Muscle of leg (tissue), 16 donors: ENCODE measurements at places on chromosomes 6 and 20. TPM values are rescaled to one million over a fixed set of nuclear protein-coding genes. Genes with fewer than 3 reads are reported as not detected.

TUBB2B gene
- 63.7 TPM for total RNA-seq

DNA sequence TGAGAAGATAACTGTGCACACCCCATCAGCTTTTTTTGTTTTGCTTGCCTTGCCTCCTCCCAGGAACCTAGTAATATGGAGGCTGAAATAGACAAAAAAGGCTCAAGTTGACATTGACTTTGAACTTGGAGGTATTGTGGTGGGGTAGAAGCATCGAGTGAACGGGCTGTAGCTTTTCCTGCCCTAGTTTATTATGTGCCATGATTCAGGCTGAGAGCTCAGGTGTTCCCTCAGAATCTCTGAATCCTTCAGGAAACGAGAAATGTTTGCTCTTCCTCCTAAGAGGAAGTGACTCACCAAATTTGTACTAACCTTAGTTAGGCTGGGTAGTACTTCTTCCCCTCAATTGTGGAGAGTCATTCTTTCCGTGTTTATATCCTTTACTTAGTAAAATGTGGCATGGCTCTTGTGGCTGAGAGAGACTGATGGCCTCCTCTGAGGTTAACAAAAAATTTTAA, 98.8 kb downstream of the SASH1 start:
- peak; percentile 48 for DNase-seq

DNA sequence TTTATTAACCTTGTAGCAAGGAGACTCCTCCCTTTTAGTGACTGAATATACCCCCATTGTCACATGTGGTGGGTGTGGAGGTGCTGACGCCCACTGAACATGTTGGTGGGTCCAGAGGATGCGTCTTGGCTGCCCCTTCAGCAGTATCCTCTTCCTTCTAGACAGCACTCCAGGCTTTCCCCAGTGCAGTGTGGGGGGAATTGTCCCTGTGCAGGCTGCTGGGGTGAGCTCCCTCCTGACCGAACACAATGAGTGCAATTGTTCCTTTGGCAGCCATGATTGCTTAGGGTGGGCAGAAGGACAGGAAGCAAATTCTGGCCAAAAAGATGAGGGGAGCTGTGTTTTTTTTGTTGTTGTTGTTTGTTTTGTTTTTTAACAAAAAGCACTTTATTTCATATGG, 209.3 kb upstream of the PDE10A start:
- DNase-seq, result no peak

GRCh38 chr20:44497761-44498160, 22.1 kb downstream of the TTPAL start:
- DNase-seq, result no peak

DNA sequence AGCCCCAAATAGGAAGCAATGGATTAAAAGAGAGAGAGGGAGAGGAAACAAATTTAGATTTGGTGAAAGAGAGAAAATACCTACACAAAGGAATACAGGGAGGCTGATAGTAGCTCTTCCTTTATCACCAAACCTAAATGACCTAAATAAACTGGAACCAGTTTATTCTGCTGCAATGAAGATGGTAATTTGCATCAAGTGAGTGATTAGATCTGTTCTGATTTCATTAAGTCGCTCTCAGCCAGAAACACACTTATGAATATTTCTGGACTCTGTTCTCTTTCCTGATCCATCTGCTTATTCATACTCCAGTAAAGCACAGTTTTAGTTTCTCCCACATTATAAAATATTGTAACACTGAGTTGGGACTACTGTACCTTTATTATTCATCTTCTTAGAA, 83.4 kb upstream of the BMP5 start:
- no peak for DNase-seq

MRPS18A gene
- total RNA-seq, result 43.5 TPM

- no peak for DNase-seq
Measured at GRCh38 chr6:56764081-56764566, 121.4 kb upstream of the DST start.

DNA sequence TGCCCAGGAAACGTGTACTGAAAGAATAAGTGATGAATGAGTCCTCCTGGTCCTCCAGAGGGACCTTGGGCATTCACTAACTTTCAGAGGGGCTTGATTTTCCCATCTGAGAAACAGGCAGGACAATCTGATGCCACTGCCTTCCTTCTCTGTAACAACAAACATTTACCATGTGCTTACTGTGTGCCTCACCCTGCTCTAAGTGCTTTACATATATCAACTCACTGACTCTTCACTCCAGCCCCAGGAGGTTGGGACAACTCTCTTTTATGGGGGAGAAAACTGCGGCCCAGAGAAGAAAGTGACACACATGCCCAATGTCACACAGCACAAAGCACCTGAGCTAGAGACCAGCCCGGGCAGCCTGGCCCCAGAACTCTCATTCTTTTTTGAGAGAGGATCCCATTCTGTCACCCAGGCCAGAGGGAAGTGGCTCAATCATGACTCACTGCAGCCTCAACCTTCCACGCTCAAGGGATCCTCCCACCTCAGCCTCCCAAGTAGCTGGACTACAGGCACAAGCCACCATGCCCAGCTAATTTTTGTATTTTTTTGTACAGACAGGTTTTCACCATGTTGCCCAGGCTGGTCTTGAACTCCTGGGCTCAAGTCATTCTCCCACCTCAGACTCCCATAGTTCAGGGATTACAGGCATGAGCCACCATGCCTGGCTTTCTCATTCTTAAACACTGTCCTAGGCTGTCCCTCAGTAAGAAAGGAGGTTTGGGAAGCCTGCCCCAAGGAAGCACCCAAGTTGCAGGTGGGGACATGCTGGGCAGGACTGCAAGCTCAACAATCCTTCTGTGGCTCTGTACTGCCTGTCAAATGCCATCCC, 38.0 kb downstream of the NOL4L start:
- DNase-seq, result no peak

GRCh38 chr6:159095616-159096015, 50.8 kb upstream of the TAGAP start:
- DNase-seq, result peak; percentile 76

DNA sequence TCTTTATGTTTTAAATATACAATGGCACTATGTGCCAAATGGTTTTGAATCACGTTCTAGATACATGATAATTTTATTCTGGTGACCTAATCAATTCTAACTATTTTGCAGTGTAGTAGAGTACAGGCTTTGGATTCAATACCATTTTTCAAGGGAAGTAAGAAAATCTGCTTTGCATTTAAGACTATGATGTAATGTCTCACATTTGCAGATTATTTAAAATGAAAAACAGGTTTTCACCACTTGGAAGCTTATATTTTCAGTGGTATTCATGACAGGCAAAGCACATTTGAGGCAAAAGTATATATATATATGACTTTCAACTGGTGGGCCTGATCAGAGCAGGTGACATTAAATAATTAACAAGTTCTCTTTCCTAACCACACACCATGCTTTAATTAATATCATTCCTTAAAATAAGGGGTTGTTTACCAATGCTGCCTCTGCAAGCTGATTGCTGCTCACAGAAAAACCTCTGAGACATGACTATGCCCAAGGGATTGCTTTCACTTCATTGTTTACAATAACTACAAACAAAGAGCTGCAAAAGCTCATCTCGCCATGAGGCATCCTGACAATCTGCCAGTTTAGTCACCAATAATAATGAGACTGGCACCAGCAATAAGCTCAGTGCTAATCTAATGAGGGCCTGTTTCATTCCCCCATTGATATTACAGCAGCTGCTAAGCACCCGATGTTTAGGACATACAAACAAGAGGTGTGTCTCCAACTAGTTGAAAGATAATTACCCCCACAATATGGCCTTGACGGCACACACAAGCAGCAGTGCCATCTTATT, 1176.0 kb upstream of the GJE1 start:
- DNase-seq, result peak; percentile 88

MAS1L gene
- not detected for total RNA-seq

DNA sequence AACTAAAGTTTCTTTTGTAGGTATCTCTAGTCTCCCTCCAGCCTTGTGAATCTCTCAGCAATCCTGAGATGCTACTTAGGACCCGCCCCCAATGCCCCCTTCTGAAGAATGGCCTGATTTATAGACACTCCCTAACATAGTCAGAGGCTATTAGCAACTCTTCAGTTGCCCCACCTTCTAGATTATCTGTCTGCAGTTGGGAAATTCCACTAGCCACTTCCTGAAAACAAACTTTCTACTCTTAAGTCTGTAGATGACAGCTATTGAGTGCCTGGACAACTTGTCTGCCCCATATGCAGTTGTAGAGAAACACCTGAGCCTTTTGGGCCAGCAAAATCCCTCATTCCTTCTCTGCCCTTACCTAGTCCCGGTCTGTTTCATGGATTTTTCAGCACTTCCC, 188.2 kb upstream of the PREP start:
- DNase-seq, result no peak

SLC2A4RG gene
- total RNA-seq, result 58.2 TPM

- peak; percentile 93 for DNase-seq
Measured at GRCh38 chr6:32255199-32256153, 31.6 kb upstream of the NOTCH4 start.
